ENCODE measurements at places on chromosomes 7 and 10.

GRCh38 chr7:87810130-87810529 is 66.0 kb downstream of the SLC25A40 start:
- no peak for DNase-seq

GRCh38 chr10:17838080-17838648 is 29.0 kb downstream of the MRC1 start:
- no peak for DNase-seq

DNA sequence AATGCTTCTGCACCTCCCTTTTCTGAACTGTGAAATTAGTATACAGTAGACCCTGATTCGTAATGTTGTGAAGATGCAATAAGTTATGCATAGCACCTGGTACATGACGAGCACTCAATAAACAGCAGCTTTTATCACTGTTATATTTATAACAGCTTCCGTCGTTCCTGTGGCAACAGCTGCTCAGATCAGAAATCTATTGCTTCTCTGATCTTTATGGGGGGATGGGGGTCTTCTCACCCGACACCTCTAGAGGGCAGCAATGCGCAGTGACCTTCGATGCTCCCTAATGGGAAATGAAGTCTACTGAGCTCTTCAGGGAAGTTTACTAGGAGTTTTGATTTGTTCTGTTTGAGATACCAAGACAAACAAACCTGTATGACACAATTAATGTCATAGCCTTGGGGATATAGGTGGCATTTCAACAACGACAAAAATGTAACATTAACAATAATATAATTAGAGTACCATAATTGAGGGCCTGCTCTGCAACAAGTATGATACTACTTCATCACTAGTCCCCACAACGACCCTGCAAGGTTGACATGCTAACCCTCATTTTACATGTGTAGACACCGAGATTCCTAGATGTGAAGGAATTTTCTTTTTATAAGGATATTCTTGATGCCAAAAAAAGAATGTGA is 289.6 kb downstream of the SFMBT2 start:
- peak; percentile 8 for DNase-seq

DNA sequence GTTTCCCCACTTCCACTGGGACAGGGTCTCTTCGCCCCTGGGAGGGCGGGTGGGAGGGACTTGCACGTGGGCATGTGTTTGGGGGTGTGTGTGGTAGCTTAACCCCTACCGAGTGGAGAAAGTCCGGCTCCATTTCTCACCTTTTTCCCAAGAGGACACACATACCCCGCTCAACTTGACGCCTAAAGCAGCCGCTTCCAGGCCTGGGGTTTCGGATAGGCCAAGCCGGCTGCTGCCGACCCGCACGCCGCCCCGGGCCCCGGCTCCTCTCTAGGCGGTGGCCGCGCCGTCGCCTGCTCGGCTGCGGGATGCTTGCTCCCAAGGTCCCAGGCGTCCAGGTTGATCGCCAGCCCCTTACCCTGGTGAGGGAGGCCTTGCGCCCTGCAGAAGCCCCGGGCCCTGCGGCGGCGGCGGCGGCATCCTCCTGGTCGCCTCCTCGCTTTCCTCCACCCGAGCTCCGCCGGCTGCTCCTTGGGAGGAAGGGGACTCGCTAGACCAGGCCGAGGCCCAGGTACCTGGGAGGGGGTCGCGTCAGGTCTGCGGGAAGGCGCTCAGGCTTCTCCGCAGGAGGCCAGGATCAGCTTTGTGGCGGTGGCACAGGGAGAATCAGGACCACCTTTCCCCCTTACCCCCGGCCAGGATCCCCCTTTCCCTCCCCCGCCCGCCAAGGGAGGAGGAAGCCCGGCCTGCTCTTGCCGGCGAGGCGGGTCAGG is 3.2 kb upstream of the GATA3 start:
- no peak for DNase-seq

- DNase-seq, result no peak
Observed at GRCh38 chr10:42812028-42812427, 29.4 kb downstream of the BMS1 start.

GRCh38 chr10:78121801-78122200 is 88.1 kb downstream of the RPS24 start:
- no peak for DNase-seq

GRCh38 chr10:64867501-64867962 is 1346.3 kb downstream of the REEP3 start:
- DNase-seq, result no peak

DNA sequence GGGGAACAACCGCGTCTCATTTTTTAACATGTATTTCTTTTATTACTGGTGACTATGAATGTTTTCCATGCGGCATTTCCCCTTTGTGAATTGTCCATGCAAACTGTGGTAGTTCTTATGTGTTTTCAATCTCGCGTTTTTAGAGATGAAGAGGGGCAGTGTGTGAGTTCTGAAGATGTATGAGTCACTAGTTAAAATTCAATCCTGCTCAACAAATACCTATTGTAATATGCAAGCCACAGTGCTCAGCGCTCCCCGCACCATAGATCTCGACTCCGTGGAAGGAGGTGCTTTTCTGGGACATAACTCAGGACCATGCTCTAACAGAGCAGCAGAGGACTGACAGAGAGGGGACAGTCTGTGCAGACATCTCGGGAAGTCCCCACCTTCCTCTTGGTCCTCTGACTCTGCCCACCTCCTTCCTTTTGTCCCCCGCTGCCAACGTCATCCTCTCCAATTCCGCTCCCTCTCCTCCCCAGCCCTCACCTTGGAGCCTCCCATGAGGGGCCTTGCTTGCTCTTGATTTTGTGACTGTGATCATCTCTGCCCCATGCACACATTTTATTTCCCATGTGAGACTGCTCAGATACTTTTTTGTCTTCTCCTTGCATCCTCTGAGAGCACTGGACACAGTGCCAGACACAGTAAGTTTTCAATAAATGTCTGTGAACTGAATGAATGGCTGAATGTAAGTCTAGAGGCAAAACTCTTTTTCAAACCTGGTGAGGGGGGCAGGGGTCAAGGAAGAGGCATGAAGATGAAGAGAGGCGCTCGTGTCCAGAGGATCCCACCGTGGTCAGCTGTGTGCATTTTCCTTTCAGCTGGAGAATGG is 42.7 kb upstream of the PLEKHA1 start:
- DNase-seq, result no peak

DNA sequence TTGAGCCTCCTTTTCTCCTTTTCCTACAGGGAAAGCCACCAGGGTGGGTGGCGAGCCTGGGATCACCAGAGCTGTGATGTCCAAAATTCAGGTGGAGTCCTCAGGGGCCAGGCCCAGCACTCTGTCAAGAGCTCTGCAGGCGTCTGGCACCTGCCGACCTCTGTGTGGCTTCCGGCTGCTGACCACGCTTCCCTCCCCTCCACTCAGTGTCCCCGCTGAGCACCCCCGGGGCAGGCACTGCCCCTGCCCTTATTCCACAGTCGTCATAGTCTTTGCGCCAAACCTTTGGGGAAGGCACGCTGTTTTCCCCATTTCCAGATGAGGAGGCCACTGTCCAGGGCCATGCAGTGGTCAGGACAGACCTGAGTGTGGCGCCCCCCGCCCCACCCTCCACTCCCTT is 7.5 kb downstream of the MTG1 start:
- DNase-seq, result no peak

DNA sequence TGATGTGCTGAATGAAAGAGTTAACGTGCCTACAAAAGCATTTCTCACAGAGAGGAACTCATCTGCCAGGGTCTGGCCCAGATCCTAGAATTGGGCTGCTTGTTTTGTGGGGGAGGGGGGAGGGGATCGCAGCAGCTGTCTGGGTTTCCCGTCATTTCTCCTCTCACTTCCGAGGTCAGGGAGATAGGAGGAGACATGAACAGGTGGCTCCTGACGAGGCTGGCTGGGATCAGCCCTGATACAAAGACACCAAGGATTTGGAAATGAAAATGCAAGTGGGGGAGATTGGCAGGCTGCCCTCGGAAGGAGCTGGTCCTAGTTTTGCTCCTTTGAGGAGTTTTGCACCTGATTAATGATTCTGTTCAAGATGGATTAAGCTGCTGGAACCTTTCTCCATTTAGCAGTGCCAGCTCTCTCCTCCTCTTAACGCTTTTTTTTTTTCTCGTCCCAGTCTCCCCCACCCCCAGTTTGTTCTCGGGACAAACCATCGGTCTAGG is 86.8 kb upstream of the KMT2C start:
- no peak for DNase-seq

DNA sequence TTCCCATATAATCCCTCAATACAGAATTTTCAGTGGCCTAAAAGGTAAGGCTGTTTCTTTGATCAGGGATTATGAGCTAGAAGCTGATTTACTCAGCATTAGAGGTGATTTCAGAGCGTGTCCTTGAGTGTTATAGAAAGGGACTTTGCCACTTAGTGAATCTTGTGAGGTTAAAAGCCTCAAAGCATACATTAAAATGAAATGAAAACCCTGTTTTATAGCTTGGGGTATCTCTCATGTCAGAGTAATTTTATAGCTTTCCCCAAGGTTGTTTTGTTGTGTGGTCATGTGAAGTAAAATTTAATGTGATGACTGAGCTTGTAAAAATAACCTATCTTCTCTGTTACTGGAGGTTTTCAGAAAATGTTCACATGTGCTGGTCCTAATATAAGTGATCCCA is 198.8 kb downstream of the CDCA7L start:
- no peak for DNase-seq

DNA sequence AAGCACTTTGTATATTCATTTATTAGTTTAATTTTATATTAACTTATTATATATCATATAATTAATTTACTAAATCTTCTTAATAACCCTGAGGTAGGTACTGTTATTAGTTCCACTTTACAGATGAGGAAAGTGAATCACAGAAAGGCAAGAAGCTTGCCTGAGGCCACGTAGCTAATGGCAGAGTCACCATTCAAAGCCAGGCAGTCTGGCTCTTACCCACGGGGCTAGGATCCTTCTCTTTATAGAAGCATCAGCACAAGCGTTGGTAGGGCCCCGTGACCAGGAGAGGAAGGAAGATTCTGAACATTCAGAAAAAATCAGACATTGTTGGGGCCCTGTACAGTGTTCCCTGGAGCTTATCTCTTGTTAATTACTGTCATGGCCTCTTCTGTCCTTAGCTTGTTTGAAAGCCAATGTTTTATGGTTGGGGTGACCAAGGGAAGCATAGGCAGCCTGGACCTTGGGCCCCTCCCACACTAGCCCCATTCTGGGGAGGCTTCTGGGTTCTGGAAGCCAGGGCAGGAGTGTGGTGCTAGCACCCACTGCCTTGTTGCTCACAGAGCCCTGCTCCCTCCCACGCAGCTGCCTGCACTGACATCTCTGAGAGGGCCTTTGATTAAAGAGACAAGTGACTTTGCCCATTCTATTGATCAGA is 31.1 kb upstream of the SLF2 start:
- no peak for DNase-seq

DNA sequence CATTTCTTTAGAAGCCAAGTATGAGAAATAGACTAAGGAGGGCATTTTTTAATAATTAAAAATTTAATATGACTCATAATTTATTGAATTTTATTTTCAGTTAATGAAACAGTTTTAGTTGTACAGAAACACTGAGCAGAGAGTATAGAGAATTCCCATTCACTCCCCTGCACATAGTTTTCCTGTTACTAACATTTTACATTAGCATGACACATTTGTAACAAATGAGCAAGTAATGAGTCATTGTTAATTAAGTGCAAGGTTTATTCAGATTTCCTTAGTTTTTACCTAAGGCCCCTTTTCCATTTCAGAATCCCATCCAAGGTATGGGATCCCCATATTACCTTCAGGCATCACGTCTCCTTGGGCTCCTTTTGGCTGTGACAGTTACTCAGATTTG is 271.5 kb upstream of the FZD8 start:
- DNase-seq, result no peak

DNA sequence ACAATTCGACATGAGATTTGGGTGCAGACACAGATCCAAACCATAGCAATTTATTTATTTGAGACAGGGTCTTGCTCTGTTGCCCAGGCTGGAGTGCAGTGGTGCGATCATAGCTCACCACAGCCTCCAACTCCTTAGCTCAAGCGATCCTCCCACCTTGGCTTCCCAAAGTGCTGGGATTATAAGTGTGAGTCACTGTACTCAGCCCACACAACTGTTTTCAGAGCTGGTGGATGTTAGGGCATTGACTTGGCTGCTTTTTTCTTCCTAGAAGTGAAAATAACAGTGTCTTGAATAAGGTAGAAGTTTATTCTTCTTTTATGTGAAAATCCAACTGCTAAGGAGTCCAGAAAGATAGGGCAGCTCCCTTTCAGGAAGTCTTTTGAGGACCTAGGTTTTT is 132.1 kb downstream of the CCDC3 start:
- no peak for DNase-seq

- no peak for DNase-seq
Observed at GRCh38 chr10:23063045-23063972, 32.1 kb upstream of the MSRB2 start.

- DNase-seq, result no peak
Observed at GRCh38 chr7:1087952-1088920, at the start of gene GPER1. TSS of gene GPER1 (plus strand) at chr7:1088113. CDS start at chr7:1091729, 3,616 bp downstream.

- no peak for DNase-seq
Observed at GRCh38 chr7:1864161-1864940, 194.3 kb downstream of the ELFN1 start.

DNA sequence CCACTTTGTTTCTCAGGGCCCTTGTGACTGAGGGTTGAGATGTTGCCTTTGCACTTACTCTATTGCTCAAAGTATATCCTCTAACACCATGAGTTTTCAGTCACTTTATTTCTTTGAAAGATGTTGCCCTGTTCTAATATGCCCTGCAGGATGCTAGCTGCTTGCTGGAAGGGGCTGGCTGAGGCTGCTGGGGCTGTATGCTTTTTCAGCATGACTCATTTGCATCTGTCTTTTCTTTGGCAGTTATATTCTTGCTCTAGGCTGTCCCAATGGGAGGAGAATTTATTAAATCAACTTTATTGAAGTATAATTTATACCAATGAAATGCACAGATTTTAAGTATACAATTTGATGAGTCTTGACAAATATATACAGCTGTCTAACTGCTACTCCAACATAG is 157.7 kb downstream of the PLPP4 start:
- no peak for DNase-seq

GRCh38 chr10:96370584-96371157 is 11.9 kb upstream of the OPALIN start:
- no peak for DNase-seq

DNA sequence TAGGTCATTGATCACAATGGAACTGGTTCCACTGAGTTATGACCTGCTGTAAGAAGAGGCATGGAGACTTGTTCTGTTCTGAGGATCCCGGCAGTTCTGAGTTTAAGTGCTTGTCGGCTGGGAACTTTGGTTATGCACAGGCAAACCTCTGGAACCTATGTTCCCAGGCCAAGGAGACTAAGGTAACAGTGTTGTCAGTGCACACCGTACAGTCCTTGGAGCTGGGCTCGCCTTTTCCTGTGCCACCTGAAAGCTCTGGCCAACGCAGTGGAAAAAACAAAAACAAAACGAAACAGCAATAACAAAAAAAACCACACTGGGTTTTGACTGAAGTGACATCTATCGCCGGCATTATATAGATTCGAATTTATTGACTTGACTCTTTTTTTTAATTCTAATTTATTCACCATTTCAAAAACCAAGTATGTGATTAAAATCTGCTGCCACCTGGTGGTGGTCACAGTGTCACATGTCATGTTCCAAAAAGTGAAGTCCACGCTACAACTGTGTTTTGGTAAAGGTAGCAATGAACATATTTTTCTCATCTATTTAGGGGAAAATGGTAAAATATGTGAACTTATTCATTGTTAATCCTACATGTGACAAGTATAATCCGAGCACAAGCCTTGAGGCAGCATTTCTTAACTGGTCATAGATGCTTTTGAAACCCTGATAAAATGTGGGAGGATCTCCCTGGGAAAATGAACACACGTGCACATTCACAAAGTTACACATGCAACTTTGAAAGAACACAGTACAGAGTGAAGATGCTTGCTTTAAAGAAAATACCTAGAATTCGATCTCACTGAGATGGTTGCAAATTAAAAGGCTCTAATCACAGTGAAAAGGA is 113.8 kb upstream of the PPP2R2D start:
- DNase-seq, result no peak

All from activated T-helper 1 cell treated with anti-CD3 and anti-CD28 coated beads, Interleukin-2, amount 50 U/mL, for 16 hours (primary cell).